NCI-H510A treated with DMSO at 0.1 percent for 48 hours (cell line): ENCODE measurements at places on chromosomes 16 and 17.

GRCh38 chr16:49734331-49734730, 121.6 kb downstream of the ZNF423 start:
- no peak for DNase-seq

GRCh38 chr16:72300892-72301291, 128.9 kb upstream of the PMFBP1 start:
- DNase-seq, result no peak

GRCh38 chr17:79473876-79474440, 136.9 kb downstream of the RBFOX3 start:
- no peak for DNase-seq

GRCh38 chr17:7248796-7249195, 2.7 kb downstream of the CTDNEP1 start:
- DNase-seq, result no peak

DNA sequence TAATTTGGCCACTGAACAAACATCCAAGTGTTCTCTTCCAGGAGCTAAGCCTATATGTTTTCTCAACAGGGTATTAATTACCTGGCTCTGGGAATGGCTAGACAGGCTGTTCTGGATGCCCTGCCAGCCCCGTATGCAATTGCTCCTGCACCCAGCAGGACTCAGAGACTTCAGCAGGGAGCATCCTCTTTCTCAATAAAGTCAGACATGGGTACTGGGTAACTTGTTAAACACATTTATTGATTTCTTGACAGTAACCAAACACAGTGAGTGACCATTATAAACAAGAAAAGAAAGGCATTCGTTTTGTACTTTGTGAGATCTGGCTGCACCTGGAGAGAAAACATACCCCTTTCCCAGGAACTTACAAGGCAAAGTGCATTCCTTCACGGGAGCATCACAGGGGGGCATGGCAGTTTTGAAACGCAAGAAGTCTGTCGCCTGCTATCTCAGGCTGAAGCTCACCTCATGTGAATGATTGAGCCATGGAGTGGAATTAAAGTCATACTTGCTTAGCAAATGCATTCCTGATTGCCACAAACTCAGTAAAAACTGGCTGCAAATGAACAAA, 369.8 kb downstream of the UTP18 start:
- DNase-seq, result peak; percentile 52

GRCh38 chr17:10899281-10899680, 61.4 kb upstream of the PIRT start:
- no peak for DNase-seq

- no peak for DNase-seq
Measured at GRCh38 chr17:39626171-39627046, at the start of gene PPP1R1B. Gene PPP1R1B (plus strand): TSS chr17:39626952. CDS start chr17:39627393, 441 bp downstream.

DNA sequence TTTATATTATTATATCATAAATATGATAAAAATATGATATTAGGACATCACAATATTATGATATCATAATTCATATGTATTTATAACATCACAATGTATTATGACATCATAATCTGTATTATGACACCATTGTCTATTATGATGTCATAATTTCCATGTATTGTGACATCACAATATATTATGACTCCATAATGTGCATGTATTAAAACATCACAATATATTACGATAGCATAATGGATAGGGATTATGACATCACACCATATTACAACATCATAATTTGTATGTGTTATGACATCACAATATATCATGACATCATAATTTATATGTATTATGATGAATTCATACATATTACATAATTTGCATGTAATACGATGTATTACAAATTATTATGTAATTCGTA, 1755.9 kb downstream of the TP53TG3F start:
- no peak for DNase-seq

GRCh38 chr17:64630309-64631223, 31.5 kb downstream of the SMURF2 start:
- no peak for DNase-seq

DNA sequence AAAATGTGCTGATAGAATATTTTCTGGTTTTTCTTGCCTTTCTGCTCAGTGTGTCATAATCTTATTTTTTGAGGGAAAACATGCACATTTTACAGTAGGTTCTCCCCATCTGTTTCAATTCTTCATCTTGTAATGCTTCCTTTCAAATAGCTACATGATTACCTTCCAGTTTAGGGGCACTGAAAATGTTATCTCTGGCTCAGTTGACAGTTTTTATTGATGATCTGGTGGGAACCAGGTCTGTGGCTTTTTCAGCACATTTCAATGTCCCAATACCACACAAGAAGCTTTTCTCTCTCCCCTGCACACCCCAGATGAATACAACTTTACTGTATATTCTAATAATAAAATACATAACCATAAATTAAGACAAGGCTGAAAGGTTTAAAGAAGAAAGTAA, 36.5 kb downstream of the FTO start:
- no peak for DNase-seq

DNA sequence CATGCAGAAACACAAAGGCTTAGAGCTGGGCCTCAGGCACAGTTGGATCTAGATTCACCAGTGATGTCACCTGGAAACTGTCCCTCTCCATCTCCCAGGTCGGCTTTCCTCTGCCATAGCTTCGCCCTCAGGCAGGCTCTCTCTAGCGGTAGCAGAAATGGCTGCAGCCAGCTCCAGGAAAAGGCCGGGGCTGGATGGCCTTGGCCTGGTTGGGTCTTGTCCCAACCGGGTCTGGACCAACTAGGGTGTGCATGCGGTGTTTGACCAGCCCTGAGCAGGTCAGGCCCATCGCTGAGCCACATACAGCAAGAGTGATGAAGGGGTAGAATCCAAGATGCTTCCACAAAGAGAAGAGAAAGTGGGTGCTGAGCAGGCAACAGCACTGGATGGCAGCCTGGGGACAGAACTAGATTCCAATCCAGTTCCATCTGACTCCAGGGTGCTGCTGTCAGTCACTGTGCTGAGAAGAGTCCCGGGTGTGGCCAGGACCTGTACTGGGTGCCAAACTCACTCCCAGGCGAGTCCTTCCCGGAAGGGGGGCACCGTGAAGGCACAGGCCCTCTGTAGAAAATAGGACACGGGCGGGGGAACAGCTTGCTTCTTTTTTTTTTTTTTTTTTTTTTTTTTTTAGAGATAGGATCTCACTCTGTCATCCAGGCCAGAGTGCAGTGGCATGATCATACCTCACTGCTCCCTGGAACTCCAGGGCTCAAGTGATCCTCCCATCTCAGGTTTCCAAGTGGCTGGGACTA, 51.8 kb downstream of the SOCS3 start:
- DNase-seq, result no peak
